Left lobe of liver (tissue), 2 donors: ENCODE measurements at places on chromosomes 2 and 18. TPM values are rescaled to one million over a fixed set of nuclear protein-coding genes. Genes with fewer than 3 reads are reported as not detected.

- no peak for DNase-seq
Observed at GRCh38 chr2:85506768-85507181, 32.2 kb upstream of the MAT2A start.

DNA sequence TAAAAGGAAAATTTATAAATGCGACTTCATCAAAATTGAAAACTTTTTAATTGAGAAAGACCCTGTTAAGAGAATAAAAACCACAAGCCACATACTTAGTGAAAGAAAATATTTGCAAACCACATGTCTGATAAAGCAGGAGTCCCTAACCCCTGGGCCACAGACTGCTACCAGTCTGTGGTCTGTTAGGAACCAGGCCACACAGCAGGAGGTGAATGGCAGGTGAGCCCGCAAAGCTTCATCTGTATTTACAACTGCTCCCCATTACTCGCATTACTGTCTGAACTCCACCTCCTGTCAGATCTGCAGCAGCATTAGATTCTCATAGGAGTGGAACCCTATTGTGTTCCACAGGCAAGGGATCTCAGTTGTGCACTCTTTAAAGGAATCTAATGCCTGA, 95.5 kb upstream of the CRACDL start:
- DNase-seq, result no peak

- peak; percentile 51 for DNase-seq
Observed at GRCh38 chr18:26813043-26813442, 52.5 kb downstream of the AQP4 start.

GRCh38 chr2:43525506-43525905, 70.3 kb downstream of the THADA start:
- DNase-seq, result no peak

GRCh38 chr18:26335571-26336487, 109.6 kb downstream of the TAF4B start:
- no peak for DNase-seq

DNA sequence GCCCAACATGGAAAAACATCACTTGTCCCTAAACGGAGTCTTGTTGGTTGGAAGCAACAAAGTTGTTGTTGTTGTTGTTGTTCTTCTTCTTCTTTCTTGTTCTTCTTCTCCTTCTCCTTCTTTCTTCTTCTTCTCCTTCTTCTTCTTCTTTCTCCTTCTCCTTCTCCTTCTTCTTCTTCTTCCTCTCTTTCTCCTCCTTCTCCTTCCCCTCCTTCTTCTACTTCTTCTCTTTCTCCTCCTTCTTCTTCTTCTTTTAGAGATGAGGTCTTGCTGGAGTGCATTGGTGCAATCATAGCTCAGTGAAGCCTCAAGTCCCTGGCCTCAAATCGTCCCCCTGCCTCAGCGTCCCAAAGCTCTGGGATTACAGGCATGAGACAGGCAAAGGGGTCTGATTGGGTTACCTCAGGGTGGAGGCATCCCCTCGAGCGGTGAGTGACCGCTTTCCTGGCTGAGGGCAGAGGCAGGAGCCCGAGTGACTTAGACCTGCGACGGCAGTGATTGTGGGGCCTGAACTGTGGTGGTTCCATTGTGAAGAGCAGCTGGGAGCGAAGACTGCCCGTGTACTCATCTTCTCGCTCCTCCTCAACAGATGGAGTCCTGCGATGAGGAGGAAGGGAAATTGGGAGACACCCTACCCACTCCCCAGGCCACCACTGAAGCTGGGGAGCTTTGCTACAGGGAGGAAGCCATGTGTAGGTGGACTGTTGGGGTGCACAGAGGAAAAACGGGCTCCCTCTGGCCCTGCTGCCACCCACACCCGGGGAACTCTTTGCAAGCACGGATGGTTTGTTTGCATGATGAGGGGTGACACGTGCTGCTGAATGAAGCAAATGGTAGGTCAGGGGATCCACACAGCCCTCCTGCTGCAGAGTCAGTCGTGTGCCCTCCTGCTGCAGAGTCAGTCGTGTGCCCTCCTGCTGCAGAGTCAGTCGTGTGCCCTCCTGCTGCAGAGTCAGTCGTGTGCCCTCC, 7.0 kb upstream of the PER2 start:
- DNase-seq, result no peak

DNA sequence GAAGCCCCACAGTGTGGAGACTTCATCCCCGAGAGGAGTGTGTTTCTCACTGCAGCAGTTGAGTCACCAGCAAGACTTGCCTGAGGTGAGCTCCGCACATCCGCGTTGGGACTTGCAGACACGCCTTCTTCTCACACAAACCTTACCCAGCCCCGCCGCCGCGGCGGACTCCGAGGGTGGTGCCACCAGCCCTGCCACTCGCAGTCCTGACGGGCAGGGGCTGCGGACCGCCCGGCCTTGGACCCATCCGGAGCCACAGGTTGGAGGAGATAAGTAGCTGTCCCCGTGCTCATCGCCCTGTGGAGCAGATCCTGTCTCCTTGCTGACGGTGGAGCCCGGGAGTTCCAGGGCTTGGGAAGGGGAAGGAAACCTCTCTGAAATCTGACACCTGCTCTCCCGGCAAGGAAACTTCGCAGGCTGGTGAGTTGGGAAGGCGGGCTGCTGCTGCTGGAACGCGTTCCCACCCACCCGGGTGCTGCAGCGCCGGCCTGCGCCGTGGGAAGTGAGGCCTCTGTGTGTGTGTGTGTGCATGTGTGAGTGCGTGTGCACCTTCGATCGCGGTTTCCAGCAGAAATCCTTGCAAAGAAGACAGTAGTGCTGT, at the start of gene RAB27B:
Gene RAB27B, plus strand, starts transcription at position 197 of the 601 bp plus-strand sequence. CDS start 49,109 bp downstream, outside the sequence.
- peak; percentile 65 for DNase-seq

GRCh38 chr18:74512321-74513053, 16.3 kb downstream of the CNDP2 start:
- DNase-seq, result peak; percentile 41

DNA sequence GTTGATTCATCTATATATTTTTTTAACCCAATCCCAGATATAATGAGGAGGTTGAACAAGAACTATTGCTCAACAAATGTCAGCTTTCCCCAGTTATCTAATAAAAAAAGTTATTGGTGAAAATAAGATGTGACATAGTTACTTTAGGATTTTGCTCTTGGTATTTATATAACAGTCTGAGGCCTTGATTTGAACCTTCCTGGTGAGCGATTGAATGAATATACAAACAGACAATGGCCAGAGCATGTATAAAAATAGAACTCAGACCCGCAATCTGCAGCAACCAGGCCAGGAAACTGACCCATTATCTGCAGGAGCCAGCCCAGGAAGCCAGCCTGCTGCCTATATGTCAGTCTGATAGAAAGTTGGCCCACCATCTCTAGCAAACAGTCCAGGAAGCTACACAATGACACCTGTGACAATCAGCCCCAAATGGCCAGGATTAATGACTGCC, 81.6 kb downstream of the HS6ST1 start:
- DNase-seq, result no peak

Gene TCF4
- total RNA-seq, result 8.7 TPM

Gene REG3A
- 0.45 TPM for total RNA-seq

Gene HPCAL1
- 27.5 TPM for total RNA-seq
